ENCODE measurements at places on chromosomes 13 and 19. TPM values are rescaled to one million over a fixed set of nuclear protein-coding genes. Genes with fewer than 3 reads are reported as not detected.

The ZNF225 gene
- 3.0 TPM for total RNA-seq

The OR7C1 gene
- total RNA-seq, result not detected

- DNase-seq, result peak; percentile 97
Observed at GRCh38 chr13:113837560-113838355, 26.1 kb downstream of the GAS6 start.

The RGS9BP gene
- 14.3 TPM for total RNA-seq

GRCh38 chr13:30276178-30276577 lies 31.2 kb downstream of the KATNAL1 start:
- no peak for DNase-seq

The CERS1 gene
- total RNA-seq, result 0.24 TPM

DNA sequence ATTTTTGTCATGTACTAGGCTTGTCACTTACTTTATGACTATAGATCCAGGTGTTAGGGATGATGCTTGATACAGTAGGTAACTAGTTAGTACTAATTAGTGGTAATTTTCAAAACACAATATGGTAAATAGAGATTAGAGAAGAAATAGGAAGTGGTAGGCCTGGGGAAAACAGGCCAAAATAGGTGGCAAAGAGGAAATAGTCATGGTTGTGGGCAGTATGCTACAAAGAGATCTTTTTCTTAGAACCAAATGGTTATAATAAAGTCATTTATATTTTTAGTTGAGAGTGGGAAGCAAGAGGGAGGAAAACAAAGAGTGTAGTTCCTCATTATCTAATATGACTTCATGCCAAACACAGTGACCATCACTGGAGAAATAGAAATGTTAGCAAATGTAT lies 9.1 kb upstream of the VWA8 start:
- no peak for DNase-seq

GRCh38 chr13:70324519-70324918 lies 216.3 kb upstream of the KLHL1 start:
- no peak for DNase-seq

- DNase-seq, result peak; percentile 46
Observed at GRCh38 chr19:3682741-3683404, 17.4 kb downstream of the PIP5K1C start.

The ZNF724 gene
- 1.3 TPM for total RNA-seq

The ZNF571 gene
- 2.4 TPM for total RNA-seq

- no peak for DNase-seq
Observed at GRCh38 chr19:2291185-2291751, 9.3 kb upstream of the PEAK3 start.

- no peak for DNase-seq
Observed at GRCh38 chr13:93875547-93875946, 603.9 kb downstream of the DCT start.

The NCR1 gene
- not detected for total RNA-seq

- DNase-seq, result no peak
Observed at GRCh38 chr13:66443926-66444325, 786.2 kb downstream of the PCDH9 start.

DNA sequence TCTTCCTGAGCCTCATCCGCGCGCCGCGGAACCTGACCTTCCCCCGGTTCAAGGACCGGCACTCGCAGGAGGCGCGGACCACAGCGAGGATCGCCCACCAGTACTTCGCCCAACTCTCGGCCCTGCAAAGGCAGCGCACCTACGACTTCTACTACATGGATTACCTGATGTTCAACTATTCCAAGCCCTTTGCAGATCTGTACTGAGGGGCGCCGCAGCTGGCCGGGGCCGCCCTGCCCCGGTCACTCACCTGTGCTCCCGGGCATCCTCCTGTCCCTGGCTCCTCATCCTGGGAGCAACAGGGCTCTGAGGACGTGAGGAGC lies 23.9 kb upstream of the KCTD15 start:
- DNase-seq, result peak; percentile 11

DNA sequence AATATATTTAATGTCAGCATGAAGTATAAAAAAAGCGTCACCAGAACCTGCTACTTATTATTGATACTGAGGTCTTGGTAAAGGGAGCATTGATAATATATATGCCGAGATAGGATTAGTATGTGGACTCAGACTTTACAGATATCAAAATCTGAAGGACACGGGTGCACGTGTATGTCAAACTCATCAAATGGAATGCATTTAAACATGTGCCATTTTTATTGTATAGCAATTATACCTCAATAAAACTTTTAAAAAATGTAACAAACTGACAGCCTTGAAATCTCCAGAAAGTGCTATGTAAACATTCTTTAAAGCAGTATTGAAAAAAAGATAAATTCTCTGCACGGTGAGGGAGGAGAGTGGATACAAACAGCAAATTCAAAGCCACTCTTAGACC lies 157.9 kb downstream of the RNF17 start:
- DNase-seq, result no peak

The SMG9 gene
- total RNA-seq, result 15.7 TPM

- no peak for DNase-seq
Observed at GRCh38 chr13:44394658-44395057, 21.0 kb downstream of the SERP2 start.

The PNMA8A gene
- total RNA-seq, result 7.3 TPM

DNA sequence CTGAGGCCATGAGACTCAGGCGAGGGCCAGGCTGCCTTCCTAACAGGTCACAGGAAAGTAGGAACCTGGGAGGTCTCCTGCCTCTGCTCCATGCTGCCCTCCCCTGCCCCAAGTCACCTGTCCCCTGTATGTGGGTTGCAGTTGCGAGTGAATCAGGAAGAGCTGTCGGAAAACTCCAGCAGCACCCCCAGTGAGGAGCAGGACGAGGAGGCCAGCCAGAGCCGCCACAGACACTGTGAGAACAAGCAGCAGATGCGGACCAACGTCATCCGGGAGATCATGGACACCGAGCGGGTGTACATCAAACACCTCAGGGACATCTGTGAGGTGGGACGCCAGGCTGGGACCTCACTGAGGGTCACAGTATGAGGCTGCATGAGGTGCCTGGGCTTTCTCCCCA lies 22.8 kb upstream of the C1QTNF9 start:
- DNase-seq, result no peak

GRCh38 chr13:89465366-89465765 lies 1794.2 kb downstream of the SLITRK5 start:
- DNase-seq, result no peak

GRCh38 chr19:1997353-1998233 lies 17.9 kb downstream of the BTBD2 start:
- DNase-seq, result no peak

The ZNF579 gene
- 13.6 TPM for total RNA-seq

DNA sequence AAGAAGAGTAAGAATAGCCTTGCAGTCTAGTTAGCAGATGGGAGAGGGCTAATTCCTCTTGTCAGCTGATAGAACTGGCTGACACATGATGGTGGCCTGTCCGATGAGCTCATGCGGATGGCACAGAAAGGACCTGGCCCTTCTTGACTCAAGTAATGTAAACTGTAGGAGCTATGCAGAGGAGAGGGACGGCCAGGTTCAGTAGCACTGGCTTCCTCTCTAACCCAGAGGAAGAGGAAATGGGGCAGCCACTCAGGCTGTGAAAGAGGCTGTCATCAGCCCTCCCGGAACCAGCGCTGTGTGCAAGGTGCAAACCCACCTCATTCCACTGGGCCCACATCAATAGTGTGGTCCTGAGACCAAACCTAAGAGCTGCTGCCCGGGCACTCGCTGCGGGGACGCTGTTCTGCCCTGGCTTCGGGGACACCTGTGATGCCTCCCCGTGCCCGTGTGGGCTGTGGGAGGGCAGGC lies 30.8 kb upstream of the USE1 start:
- no peak for DNase-seq

DNA sequence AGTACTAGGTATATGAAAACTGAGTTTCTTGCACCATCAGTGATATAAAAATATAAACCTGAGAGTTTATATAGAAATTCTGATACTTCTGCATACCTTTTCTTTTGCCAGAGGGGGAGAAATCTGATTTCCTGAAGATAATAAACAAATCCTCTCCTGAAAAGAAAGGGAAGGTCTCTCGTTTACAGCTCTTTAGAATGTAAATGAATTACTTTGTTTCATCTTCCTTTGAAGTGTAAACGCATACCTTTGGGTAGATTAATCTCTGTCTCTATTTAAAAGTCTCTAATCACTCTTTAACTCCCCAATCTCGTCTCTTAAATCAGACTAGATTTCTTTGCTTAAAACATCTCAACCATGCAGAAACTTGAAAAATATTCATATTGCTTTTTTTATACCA lies 1092.9 kb downstream of the SLITRK5 start:
- no peak for DNase-seq

GRCh38 chr13:99363949-99364348 lies 56.8 kb upstream of the GPR183 start:
- DNase-seq, result no peak

DNA sequence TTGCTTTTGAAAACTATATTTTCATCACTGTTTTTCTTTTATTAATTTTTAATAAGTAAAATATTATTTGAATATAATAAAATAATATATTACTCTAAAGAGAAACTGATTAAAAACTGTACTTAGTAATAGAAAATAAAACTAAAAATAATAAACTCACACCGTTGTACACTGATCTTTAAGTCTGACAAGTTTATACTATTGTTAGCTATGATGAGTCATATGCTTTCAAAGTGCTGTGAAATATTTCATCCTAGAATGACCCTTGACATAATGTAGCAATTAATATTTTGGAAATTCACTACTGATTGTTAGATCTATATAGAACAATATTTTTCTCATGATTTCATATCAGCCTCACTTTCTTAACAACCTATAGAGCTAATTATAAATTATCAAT lies 1040.6 kb upstream of the SPRY2 start:
- no peak for DNase-seq

The RFXANK gene
- 33.9 TPM for total RNA-seq

- DNase-seq, result no peak
Observed at GRCh38 chr13:47523771-47524170, 477.3 kb downstream of the SUCLA2 start.

The GRIK5 gene
- total RNA-seq, result 4.0 TPM

The SHANK1 gene
- total RNA-seq, result 0.40 TPM

DNA sequence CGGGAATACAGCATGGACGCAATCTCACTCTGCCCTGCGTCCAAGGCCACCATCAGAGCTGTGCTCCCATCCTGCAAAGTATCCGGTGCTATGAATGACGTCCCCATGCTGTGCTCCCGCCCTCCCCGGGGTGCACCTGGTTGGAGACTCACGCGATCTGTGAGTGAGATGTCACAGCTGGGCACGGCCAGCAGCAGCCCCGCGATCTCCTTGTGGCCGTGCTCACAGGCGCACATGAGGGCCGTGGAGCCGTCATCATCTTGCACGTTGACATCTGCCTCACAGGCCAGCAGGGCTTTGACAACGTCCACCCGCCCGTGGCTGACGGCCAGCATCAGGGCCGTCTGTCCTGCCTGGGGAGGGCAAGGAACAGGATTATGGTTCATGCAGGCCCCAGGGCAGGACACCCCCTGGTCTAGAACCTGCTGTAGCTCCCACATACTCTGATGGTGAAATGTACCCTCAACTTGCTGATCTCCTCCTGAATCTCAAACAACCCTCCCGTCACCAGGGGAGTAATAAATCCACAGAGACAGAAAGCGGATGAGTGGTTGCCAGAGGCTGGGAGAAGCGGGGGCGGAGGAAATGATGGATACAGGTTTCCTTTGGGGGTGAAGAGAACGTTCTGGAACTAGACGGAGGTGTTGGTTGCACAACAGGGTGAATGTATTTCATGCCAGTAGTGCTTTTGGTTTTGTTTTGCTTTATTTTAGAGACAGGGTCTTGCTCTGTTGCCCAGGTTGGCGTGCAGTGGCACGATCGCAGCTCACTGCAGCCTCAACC lies 14.5 kb upstream of the SPC24 start:
- DNase-seq, result no peak

DNA sequence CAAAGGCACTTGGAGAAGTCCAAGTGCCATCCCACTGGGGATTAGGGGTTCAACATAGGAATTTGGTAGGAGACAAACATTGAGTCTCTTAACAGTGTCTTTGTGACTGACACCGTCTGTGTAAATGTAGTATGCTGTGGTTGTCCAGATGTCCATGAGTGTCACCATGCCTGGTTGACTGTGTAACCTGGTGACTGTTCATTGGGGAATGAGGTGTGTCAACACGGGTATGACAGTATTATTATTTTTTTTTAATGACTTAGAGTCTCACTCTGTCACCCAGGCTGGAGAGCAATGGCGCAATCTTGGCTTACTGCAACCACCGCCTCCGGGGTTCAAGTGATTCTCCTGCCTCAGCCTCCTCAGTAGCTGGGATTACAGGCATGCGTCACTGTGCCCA lies 16.2 kb downstream of the PKN1 start:
- no peak for DNase-seq

GRCh38 chr13:105213512-105213911 lies 1322.0 kb downstream of the EFNB2 start:
- no peak for DNase-seq

DNA sequence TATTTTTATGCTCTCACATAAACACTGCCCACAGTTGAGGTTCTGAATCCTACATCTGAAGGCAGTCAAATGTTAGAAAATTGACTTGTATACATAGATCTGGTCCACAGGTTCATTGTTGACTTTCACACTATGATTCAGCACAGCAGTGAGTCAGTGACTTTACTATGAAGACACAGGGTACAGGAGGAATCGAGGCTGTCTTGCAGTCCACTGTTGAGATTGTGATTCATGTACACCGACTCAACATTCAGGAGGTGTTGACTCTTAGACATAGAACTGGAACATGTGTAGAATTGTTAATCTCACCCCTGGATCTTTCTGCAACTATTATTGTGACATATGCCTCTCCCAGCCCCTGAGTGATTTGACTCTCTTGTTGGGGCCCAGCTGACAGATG lies 74.3 kb upstream of the ZNF43 start:
- no peak for DNase-seq

Measured in Right ventricle myocardium superior (tissue), 1 donor.